ENCODE measurements at places on chromosomes 11 and 22.

- DNase-seq: no peak
Observed at GRCh38 chr11:68093565-68093964, 27.6 kb downstream of the CHKA start.

- no peak for DNase-seq
Observed at GRCh38 chr11:114353443-114353842, 46.9 kb downstream of the C11orf71 start.

DNA sequence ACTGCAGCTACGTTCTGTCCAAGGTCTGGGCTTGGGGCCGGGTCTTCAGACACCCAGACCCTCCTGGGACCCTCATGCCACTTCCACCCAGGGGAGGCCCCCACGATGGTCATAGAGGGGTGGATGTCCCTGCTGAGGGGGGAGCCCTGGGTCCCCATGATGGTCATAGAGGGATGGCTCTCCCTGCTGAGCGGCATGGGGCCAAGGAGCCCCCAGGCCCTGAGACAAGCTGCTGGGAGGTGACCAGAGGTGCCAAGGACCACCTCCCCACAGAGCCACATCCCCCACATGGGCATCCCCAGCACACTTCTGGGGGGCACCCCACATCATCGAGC is 7.2 kb downstream of the MUC5B start:
- no peak for DNase-seq

GRCh38 chr11:46697303-46697702 is 3.1 kb downstream of the ARHGAP1 start:
- no peak for DNase-seq
